ELR (cell line): ENCODE measurements at places on chromosomes 4 and X.

GRCh38 chr4:118004088-118004487, 30.2 kb upstream of the NDST3 start:
- no peak for DNase-seq

DNA sequence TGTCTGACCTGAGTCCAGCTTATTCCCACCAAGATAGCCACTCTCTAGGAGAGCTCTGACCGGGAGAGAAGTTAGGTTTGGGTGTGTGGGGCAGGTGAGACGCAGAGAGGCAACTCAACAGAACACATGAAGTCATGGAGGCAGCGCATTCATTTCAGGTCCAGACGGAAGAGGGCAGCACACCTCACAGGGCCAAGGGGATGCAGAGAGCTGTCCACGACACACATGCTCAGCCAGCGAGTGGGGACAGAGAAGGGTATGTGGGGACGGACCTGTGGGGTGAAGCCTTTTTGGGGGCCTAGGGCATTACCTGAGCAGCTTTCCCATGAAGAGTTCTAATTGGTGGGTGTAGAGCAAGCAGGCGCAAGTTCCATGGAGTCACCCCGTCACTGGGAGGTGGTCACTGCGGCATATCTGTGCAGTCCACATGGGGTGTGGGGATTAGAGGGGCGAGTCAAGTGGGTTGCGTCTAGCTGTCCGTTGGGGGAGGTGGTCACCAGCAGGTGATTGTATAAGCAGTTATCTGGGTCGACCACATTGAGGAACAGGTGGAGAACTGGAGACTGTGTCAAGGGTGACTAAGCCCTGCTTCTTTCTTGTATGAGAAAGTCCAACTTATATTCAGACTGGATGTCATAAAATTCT, 24.3 kb upstream of the UXT start:
- no peak for DNase-seq

GRCh38 chr4:103150677-103151076, 47.5 kb downstream of the CENPE start:
- DNase-seq = peak; percentile 93

- peak; percentile 72 for DNase-seq
These were observed 29.4 kb upstream of the OPHN1 start for GRCh38 chrX:68462653-68463052.

GRCh38 chrX:1138476-1139184, 73.8 kb downstream of the CRLF2 start:
- no peak for DNase-seq

DNA sequence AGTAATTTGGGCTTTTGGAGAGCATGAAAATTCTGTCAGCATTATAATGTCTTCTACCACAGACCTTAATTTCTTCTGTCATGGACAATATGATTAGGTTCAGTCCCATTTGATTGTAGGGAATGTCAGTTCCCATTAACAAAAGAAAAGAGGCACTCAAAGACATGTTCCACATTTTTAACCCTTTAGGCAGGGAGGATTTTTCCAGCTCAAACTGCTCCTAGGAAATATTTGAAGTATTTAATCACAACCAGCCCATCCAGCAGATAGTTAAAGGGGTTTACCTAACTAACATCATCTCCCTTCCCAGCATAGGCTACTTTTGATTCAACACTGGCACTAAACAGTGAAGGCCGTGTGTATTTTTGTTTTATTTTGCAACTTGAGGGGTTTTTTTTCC, 256.0 kb downstream of the DHX15 start:
- DNase-seq = no peak
